GM23248 (cell line): ENCODE measurements at places on chromosomes 4 and X.

- DNase-seq = no peak
Observed at GRCh38 chrX:37726346-37726745, 40.8 kb downstream of the XK start.

DNA sequence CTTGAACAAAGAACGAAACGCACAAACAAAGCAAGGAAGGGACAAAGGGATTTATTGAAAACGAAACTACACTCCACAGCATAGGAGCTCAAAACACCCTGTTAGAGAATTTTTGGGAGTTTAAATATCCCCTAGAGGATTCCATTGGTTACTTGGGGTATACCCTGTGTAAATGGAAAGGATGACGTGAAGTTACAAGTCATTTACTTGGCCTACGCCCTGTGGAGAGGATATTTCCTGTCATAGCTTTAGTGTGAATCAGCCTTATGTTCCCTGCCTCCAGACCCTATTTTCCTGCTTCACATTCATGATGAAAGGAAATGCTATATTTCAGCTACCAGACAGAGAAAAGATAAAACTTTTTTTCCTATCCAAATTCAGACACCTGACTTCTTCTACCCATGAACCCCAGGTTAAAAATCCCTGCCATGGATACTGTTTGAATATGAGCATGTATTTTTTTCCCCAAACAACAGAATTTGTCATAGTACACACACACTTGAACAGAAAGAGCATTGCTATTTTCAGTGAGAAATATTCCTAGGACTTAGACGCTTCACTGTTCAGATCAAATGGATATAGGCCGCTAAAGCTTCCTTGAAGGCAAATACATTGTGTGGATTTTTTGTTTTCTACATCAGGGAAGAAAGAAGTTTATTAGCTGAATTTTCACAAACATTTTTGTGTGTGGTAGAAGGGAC, 20.4 kb downstream of the PIN4 start:
- DNase-seq = peak; percentile 84

GRCh38 chr4:55343887-55344286, 2.2 kb upstream of the SRD5A3 start:
- DNase-seq = no peak

- DNase-seq = no peak
Observed at GRCh38 chrX:29744966-29745365, 470.4 kb upstream of the MAGEB2 start.

- no peak for DNase-seq
Observed at GRCh38 chrX:117707948-117708743, 408.5 kb downstream of the KLHL13 start.

DNA sequence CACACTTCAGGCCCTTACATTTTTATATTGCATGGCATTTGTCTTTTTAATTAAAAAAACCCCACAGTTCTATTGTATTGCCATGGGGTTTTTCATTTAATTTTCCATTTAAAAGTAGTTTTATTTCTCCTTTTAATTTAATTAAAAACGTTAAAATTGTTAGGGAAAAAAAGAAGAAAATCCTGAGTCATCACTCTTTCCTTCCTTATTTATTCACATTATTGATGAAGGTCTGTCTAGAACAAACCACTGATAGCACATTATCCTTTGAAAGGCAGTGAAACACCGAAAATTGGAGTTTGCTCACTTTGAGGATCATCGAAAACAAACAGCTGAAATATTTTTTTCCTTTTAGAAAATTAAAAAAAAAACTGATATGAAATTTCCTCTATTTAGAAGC, 759.7 kb upstream of the MAGEB2 start:
- DNase-seq = no peak

DNA sequence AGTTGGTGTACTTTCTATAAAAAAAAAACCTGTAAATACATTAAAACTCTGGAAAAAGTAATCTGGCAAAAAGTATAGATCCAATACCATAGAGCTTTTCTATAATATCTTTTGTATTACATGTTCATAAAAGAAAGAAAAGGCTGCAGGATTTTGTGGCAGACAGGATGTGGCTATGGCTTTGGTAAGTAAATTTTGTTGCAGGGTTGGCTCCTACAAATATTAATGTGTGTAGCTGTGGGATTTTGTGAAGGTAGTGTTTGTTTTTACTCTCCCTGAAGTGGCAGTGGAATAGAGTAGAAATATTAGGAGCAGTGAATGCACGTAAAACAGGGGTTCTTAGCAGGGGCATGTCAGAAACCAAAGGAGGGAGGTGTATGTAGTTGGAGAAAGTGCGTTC, 84.8 kb downstream of the TSPAN7 start:
- DNase-seq = no peak

DNA sequence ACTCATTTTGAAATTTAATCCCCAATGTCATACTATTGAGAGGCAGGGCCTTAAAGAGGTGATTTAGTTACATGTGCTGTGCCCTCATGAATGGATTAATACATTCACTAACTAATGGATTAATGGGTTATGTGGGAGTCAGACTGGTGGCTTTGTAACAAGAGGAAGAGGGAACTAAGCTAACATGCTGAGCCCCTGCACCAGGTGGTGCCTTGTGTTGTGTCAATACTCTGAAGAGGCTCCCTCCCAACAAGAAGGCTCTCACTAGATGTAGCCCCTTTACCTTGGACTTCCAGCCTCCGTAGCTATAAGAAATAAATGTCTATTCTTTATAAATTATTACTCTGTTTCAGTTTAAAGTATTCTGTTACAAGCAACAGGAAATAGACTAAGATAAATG, 411.9 kb upstream of the EMCN start:
- DNase-seq = no peak
